ENCODE measurements at places on chromosomes 6 and 20.

- peak; percentile 66 for DNase-seq
Measured at GRCh38 chr6:92810913-92811312, 608.4 kb downstream of the EPHA7 start.

- DNase-seq = no peak
Measured at GRCh38 chr20:18739751-18740166, 73.8 kb upstream of the SCP2D1 start.

DNA sequence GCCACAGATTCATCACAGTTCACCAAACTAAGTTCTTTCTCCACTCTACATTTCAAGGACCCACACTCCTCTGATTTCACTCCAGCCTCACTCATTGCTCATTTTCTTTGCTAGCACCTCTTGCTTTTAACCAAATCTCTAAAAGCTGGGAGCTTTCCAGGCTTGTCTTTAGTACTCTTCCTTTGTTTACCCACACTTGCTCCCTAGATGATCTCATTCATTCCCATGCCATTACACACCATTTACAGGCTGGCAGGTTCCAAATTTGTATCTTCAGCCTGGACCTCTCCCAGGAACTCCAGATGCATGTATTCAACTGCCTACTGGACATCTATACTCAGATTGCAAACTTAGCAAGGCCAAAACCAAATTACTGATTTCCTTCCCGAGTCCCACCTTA is 5.3 kb upstream of the GUCA1B start:
- no peak for DNase-seq

GRCh38 chr6:5241252-5241651 is 19.5 kb downstream of the LYRM4 start:
- no peak for DNase-seq

GRCh38 chr6:144804246-144804790 is 519.2 kb downstream of the UTRN start:
- no peak for DNase-seq

GRCh38 chr20:46990596-46991104 is 96.0 kb downstream of the EYA2 start:
- DNase-seq = no peak

GRCh38 chr6:57159127-57159526 is 13.0 kb upstream of the BAG2 start:
- no peak for DNase-seq

DNA sequence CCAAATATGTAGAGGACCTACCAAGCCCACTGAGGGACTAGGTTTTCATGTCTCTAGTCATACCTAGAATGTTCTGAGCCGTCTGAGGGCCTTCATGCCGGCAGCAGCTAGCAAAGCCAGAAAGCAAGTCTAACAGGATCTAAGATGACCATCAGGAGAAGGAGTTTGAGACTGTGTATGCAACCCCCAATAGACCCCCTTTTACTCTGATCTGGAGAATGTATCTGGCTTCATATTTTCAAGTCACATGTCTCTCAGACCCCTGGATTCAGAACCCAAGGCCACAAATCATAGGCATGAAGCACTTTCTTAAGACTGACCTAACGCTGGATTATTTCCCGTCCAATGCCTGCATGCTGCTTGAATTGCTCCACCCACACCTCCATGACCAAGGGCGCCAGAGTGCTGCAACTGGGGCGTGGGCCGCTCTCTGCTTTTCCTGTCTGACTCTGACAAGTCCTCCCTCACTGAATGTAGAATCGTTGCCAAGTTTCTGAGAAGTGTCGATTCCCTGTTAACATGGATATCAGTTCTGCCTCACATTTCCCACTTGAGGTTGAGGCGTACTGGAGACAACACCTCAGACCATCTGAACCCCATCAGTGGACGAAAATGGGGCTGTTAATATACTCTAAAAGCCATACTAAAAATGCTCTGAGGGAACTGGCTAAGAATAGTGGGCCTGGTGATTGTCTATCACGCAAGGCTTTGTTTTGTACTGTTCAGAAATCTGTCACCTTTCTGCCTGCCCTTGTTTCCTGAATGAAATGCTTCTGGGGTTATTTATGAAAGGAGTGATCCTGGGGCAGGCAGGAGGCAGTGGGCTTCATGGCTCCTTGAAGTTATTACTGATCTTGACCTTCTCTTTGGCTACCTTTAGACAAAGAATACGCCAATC is 23.9 kb upstream of the ASXL1 start:
- peak; percentile 94 for DNase-seq

- no peak for DNase-seq
Measured at GRCh38 chr20:38043512-38044300, 10.2 kb downstream of the RPRD1B start.

- DNase-seq = no peak
Measured at GRCh38 chr6:41332842-41333736, 2.3 kb upstream of the NCR2 start.

- DNase-seq = no peak
Measured at GRCh38 chr20:49825521-49826033, 12.9 kb downstream of the SLC9A8 start.

- peak; percentile 70 for DNase-seq
Measured at GRCh38 chr6:152952866-152953509, 29.9 kb downstream of the FBXO5 start.

GRCh38 chr6:47428288-47428687 is 49.3 kb upstream of the CD2AP start:
- no peak for DNase-seq

DNA sequence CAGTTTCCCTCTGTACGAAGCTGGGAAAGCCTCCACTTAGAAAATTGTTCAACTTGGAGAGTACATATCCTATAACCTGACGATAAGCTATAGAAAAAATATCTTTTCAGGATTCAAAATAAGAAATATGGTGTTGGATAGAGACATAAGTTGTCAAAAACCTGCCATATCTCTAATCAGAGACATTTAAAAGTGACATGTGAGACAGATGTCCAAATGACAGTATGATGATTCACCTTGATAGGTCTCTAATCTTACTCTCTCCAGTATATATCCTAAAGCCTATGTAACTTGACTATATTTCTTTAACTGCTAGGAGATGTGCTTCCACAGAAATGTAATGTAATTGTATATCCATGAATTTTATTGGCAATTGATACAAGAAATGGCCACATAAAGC is 932.4 kb upstream of the MAN1A1 start:
- DNase-seq = no peak

- no peak for DNase-seq
Measured at GRCh38 chr6:111973927-111974639, 79.8 kb upstream of the CCN6 start.

- peak; percentile 38 for DNase-seq
Measured at GRCh38 chr6:2129182-2129621, 116.2 kb downstream of the GMDS start.

GRCh38 chr6:21961226-21961625 is 335.6 kb downstream of the PRL start:
- peak; percentile 9 for DNase-seq

- DNase-seq = no peak
Measured at GRCh38 chr20:37162646-37163045, 16.5 kb upstream of the RPN2 start.

- no peak for DNase-seq
Measured at GRCh38 chr6:16545382-16545781, 215.9 kb downstream of the ATXN1 start.

GRCh38 chr6:169955731-169956437 is 204.5 kb downstream of the ERMARD start:
- DNase-seq = no peak

GRCh38 chr6:14089224-14089623 is 28.3 kb upstream of the CD83 start:
- no peak for DNase-seq

DNA sequence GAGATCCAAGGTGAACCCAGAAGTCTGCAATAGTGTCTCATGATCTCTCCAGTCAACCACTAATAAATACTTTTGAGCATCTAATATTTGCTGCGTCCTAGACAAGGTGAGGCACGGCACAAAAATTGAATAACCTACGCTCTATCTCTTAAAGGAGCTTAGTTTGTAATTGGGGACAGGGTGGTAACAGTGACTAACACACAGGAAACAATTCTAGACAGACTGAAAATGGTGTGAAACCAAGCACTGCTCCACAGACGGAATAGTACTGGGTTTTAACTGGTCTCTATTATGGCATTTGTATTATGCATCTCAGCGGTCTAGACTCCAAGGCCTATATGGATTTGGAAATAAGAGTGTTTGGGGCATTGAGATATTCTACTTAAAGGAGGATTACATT is 120.1 kb downstream of the CLIC5 start:
- no peak for DNase-seq

DNA sequence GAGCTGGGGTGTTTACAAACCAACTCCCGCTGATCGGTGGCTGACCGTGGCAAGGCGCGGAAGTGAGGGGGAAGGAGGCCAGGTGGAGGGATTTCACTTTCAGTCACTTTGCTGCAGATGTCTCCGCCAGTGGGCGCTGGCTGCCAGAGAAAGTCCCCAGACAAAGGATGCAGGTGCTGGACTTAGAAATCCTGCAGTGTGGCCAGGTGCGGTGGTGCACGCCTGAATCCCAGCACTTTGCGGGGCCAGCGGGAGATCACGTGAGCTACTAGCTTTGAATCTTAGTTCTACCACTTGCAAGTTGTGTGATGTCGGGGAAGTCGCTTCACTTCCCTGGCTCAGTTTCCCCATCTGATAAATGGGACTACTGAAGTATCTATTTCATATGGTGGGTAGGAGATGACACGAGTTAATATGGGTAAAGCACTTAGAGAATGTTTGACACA is 180.4 kb downstream of the ZNF217 start:
- peak; percentile 30 for DNase-seq

DNA sequence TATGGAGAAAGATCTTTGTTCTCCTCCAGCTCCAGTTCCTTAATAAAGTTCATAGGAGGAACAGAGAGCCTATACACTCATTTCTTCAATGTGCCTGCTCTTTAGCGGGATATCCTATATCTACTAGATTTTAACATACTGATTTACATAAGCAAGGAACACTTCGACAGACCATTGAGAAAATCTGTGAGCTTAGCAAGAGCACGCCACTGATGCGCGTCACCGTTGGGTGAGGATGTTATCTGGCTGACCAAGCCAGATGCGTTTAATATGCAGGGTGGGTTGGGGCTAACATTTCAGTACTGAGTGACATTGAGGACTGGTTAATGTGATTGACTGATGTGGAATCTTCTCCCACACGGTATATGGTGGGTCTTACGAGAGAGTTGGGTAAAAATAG is 233.4 kb downstream of the SOX4 start:
- DNase-seq = no peak

DNA sequence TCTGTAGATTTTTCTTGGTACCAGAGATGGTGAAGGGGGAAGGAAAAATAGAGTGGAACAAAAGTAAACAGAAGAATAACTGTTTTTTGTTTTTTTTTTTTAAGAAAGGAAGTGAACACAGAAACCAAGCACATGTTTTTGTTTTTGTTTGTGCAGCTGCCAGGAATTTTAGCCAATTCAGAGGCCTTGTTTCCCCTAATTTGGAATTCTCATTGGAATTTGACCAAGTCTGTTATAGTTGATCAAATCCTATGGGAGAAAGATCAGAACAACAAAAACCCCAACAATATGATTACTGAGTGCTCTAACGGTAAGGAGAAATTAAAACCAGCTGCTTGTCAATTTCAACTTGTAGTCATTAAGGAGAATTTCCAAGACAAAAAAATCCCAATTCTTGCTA is 18.2 kb upstream of the IL22RA2 start:
- DNase-seq = no peak

- DNase-seq = no peak
Measured at GRCh38 chr6:35216412-35216732, 2.6 kb downstream of the SCUBE3 start.

- peak; percentile 53 for DNase-seq
Measured at GRCh38 chr20:237489-237888, 10.4 kb downstream of the DEFB129 start.

- peak; percentile 11 for DNase-seq
Measured at GRCh38 chr20:17460119-17460518, 71.1 kb downstream of the BFSP1 start.

Data from hematopoietic multipotent progenitor cell treated with erythropoietin and hydrocortisone succinate and interleukin-3 and kit ligand, for 6 days (in vitro differentiated cells).